Stromal cell of bone marrow (primary cell): ENCODE measurements at places on chromosomes 12 and 14.

GRCh38 chr12:82754856-82755255 lies 68.2 kb downstream of the TMTC2 start:
- no peak for DNase-seq

GRCh38 chr12:114193474-114193873 lies 212.5 kb downstream of the TBX5 start:
- DNase-seq: no peak

GRCh38 chr12:124148481-124149273 lies 146.2 kb upstream of the RFLNA start:
- DNase-seq: no peak

GRCh38 chr14:56374421-56374820 lies 205.2 kb upstream of the TMEM260 start:
- DNase-seq: no peak

- no peak for DNase-seq
These were observed 70.3 kb upstream of the STXBP6 start for GRCh38 chr14:25120261-25120660.

DNA sequence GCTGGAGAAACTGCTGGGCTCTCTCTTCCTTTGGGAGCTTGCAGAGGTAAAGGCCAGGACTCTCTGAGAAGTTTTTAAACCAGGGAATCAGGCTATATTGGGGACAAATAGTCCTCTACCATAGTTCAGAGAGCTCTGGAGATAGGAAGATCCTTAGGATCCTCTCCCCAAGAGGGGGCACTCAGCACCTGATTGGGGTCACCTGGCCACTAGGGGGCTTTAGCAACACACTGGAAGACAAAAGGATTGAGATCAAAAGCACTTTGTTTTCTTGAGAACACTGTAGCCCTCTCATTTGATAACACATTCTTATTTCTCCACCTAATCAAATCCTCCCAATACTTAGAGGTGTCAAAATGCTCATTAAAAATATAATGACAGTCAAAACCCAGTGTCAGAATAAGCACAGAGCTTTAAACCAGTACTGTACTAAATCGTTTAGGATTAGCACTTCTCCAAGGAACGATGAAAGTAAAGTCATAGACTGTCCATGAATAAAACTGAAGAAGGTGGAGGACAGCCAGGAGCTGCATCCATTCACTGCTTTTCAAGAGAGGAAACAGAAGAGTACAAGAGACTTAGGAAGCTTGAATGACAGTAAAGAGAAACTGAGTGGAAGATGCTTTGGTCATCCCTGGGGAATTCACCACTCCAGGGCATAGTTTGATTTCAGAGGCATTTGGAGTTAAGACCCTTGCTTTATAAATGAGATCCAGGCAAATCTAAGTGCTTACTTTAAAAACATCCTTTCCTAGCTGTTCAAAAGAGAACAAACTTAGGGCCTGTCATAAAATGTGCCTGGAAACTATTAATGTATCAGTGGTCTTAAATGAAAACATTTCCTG lies 26.5 kb downstream of the BMP4 start:
- no peak for DNase-seq

- no peak for DNase-seq
These were observed 485.5 kb downstream of the BCAT1 start for GRCh38 chr12:24463375-24463774.

DNA sequence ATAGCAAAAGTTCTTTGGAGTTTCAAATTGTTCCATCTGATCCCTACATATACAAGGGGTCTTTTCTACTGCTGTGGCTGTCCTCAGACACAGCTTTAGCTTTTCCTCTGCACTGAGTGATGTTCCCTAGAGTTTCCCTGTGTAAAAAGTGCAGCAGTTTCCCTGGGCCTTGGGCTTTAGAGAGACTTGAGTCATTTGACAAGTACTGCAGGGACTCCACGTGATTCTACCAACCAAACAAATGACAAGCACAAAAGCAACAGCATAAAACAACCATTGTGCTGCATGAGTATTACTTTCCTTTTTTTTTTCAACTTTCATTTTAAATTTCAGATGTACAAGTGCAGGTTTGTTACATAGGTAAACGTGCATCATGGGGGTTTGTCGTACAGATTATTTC lies 272.8 kb downstream of the PDZRN4 start:
- DNase-seq: no peak

- DNase-seq: no peak
These were observed 36.8 kb upstream of the PLEKHG6 start for GRCh38 chr12:6273541-6274230.

DNA sequence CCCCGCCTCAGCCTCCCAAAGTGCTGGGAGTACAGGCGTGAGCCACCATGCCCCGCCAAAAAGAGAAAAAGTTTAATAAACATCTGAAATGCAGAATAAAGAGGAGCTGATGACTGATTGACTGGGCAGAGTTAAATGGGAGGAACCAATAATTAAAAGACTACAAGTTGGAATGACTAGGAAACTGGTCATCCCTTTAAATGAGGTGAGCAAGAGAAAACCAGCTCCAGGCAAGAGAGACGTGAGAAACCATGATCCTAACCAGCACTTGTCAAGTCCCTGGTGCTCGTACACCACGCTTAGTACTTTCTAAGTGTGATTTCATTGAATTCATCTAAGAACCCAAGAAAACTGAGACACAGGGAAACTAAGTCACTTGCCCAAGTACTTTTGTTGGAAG lies 47.9 kb downstream of the MAP1LC3B2 start:
- DNase-seq: no peak

DNA sequence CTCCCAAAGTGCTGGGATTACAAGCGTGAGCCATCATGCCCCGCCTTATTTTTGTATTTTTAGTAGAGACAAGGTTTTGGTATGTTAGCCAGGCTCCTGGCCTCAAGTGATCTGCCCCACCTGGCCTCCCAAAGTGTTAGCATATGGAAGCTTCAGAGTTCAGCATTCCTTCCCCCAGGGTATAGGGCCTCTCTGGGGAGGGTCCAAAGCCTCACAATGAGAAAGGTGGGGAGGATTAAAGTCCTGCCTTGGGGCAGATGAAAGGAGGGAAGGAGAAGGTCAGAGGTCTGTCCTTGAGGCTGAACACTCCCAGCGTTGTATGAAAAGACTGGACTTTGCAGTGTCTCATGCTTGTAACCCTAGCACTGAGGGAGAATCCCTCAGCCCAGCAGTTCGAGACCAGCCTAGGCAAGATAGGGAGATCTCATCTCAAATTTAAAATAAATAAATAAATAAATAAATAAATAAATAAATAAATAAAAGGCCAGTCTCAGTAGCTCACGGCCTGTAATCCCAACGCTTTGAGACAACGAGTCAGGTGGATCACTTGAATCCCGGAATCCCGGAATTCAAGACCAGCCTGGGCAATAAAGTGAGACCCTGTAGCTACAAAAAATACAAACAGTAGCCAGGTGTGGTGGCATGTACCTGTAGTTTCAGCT lies 22.0 kb upstream of the RCOR1 start:
- DNase-seq: no peak

GRCh38 chr14:105689722-105690121 lies 163.3 kb downstream of the TMEM121 start:
- DNase-seq: no peak

- DNase-seq: no peak
These were observed 381.0 kb downstream of the LRIG3 start for GRCh38 chr12:58539295-58539694.

GRCh38 chr14:68599896-68600610 lies 192.8 kb downstream of the ZFP36L1 start:
- DNase-seq: no peak

- no peak for DNase-seq
These were observed 60.5 kb upstream of the USP44 start for GRCh38 chr12:95611676-95612309.

DNA sequence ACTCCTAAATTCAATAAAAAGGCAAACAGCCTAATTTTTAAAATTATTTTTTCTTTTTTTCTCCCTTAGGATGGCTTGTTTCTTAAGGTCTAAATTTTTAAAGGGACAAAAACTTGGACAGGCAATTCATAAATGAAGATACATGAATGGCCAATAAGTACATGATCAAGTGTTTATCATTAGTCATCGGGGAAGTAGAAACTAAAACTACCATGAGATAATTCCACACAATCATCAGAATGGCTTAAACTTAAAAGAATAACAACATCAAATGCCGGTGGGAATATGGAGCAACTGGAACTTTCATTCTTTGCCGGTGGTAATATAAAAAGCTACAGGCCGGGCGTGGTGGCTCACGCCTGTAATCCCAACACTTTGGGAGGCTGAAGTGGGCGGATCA lies 29.1 kb downstream of the MOK start:
- DNase-seq: no peak

DNA sequence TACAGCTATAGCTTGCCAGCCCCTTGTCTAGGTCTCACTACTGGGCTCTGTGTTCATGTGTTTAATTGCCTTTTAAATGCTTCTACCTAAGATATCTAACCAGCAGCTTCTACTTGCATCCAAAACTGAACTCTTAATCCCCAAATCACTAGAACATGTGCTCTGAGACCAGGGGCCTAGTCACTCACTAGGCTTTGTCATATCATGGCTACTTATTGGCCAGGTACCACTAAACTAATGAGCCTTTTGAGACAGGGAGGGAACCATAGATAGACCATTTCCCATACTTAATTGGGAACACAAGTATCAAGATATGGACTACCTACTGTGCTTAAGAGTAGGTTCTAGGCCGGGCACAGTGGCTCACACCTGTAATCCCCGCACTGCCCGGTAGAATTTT lies 6.5 kb downstream of the HSP90B1 start:
- no peak for DNase-seq

GRCh38 chr12:122949816-122950675 lies 16.2 kb downstream of the ABCB9 start:
- no peak for DNase-seq

GRCh38 chr14:24535737-24536136 lies 27.7 kb upstream of the CMA1 start:
- DNase-seq: no peak

DNA sequence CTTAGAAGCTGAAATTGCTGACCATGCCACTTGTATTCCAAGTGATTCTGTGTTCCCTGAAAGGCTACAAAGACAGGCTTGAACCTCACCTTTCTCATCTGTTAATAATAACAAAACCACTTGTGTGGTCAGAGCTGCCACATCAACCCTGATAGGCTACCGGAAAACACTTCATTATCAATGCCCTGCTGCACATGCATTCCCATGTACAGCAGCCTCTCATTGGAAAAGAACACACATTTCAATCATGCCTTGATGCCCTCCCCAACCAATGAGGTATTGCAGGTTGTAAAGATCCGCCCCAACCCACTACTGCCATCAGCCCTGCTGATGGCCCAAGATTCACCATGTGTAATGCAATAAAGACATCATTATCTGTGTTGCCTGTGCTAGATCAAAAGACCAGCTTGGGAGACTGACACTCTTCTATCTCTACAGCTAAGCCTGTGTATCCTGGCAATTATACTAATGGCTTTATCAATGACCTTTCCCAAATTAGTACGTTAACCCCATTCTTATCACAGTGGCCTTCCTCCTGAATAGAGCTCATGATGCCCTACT lies 2.8 kb downstream of the GPR19 start:
- no peak for DNase-seq

DNA sequence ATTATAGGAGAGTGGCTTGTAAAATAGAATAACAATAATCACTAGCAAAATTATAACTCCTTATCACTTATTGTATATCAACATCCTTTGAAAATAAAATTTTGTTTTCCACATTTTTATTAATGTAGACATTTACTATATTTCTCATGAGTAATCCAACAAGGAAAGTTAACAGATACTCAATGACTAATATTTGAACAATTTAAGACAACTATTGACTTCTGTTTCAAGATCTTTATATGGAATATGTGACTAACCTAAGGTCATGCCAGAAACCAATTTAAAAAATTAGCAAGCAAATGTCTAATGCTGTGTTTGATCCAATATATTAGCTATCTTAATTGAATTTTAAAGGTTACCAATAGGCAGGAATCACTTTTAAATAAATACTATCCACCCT lies 638.5 kb upstream of the FLRT2 start:
- DNase-seq: no peak

- DNase-seq: no peak
These were observed 102.6 kb downstream of the OSBPL8 start for GRCh38 chr12:76457010-76457409.

DNA sequence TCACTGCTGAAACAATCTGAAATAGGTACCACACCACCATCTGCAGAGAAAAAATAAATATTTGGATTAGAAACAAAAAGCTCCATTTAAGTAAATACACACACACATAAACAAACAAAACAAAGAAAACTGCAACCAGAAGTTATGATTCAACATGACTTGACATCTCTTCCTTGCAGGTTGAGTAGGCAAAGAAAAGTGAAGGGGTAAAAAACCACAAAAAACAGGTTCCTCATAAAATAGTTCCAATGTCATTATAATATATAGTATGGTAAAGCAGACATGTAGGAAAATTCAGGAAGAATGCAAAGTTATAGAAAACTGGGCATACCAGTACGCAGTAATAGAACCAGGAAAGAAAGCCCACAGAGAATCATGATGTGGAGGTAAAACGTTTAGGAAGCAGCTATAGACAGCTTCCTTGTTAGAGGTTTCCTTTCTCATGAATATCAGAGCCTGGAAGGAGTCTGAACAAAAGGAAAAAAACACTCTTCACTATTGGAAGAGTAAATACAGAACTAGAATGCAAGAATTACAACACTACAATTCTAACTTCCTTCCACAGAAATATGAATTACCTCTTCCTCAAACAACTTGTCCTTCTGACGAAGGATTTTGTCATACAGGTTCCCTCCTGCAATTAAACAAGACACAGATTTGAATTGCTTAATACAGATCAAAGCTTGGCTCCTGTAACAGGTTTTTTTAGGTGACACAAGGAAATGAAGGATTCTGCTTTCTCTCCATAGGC lies 6.1 kb downstream of the NEK9 start:
- no peak for DNase-seq

- no peak for DNase-seq
These were observed 215.5 kb downstream of the AACS start for GRCh38 chr12:125280482-125281377.
